ENCODE measurements at places on chromosomes 11 and 22.

GRCh38 chr22:19766511-19767426 is 6.2 kb downstream of the TBX1 start:
- peak; percentile 22 for DNase-seq

DNA sequence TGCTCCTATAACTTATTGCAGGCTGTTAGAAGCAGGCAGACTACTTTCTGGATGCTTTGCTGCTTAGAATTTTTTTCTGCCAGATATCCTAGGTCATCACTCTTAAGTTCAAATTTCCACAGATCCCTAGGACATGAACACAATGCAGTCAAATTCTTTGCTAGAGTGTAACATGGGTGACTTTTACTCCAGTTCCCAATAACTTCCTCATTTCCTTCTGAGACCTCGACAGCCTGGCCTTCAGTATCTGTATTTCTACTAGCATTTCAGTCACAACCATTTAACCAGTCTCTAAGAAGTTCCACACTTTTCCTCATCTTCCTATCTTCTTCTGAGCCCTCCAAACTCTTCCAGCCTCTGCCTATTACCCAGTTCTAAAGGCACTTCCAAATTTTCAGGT is 60.4 kb upstream of the ZBED5 start:
- no peak for DNase-seq

GRCh38 chr11:47268448-47269001 is 1.4 kb upstream of the MADD start:
- no peak for DNase-seq

DNA sequence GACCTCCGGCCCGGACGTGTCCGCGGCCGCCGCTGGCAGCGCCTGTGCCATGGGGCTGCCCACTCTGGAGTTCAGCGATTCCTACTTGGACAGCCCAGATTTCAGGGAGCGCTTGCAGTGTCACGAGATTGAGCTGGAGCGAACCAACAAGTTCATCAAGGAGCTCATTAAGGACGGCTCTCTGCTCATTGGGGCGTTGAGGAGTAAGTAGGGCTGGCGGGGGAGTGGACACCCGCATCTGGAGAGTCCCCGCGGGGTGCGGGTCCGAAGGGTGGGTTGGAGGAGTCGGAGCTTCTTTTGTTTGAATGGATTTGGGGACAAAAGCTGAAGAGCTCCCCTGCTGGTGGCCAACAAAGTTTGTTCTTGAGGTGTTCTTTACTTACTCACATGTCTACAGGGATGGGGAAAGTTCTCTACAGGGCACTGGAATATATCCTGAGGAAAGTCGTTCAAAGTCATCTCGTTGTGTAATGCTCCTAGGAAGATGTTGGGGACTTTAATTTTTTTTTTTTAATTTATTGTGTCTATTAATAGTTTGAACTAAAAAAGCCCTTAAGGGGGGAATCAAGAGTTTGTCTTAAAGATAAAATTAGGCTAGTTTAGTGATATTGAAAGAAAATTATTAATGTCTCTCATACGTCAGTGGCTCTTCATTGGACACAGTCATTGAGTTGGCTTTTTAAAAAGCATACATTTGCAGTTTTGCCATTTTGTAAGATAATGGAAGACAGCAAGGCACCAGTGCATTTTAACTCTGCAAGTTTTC is 725 bp downstream of the ARHGAP42 start:
- no peak for DNase-seq

- no peak for DNase-seq
Observed at GRCh38 chr11:88042647-88043046, 132.6 kb downstream of the RAB38 start.

- DNase-seq: no peak
Observed at GRCh38 chr11:86103808-86104207, 34.9 kb upstream of the PICALM start.

GRCh38 chr22:39418696-39419095 is 19.1 kb downstream of the TAB1 start:
- DNase-seq: no peak

DNA sequence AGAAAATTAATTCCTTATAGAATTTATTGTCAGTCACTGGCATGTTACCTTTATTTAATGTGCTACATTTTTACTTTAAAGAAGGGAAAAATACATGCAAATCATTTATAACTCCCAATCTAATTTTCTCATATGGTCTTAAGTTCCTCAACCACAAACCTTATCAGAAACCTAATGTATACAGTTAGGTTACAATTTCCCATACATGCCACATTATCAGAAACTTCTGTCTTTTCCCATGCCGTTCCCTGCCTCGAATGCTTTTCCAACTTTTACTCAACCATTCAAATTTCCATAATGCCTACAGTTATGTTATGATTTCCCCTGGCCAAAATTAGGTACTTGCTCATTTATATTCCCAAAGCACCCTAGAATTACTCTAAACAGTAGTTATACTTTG is 13.5 kb downstream of the RSF1 start:
- no peak for DNase-seq

GRCh38 chr11:110979696-110980095 is 265.8 kb upstream of the POU2AF2 start:
- no peak for DNase-seq

GRCh38 chr11:2298795-2299761 is 2.6 kb downstream of the C11orf21 start:
- DNase-seq: no peak

- no peak for DNase-seq
Observed at GRCh38 chr22:48691431-48691851, 1136.2 kb downstream of the BRD1 start.

- DNase-seq: no peak
Observed at GRCh38 chr11:41457216-41458014, 2.0 kb downstream of the LRRC4C start.

DNA sequence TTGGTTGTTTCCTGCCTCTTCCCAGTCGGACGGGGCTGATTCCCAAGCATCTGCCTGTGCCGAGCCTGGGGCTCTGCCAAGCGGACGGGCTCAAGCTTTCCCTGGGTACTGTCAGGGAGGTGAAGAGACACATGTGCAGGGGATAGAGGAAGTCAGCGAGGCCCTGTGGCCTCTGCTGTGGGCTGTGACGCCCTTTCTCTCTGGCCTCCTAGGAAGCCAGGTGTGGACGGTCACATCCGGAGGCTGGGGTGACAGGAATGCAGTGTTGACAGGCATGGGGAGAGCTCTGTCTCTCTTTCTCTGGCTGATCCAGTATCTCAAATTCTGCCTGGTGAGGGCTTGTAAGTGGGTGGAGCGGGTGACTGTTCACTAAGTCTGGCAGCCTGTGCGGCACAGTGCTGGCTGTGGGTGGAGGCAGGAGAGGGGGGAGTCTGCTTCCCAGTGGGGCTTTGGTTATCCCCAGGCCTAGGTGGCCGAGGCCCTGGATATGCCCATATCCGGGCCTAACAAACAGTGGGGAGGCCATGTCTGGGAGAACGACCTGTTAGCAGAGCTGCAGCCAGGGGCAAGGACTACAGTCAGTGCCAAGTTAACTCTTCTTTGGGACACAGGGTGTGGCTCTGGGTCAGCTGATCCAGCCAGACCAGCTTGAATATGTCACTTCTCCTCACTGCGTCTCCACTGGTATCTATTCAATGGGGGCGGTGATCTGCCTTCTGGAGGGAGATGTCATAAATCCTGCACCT is 1.9 kb downstream of the KCTD17 start:
- DNase-seq: no peak

GRCh38 chr22:46062971-46063631 is 86.1 kb upstream of the WNT7B start:
- no peak for DNase-seq

GRCh38 chr11:2210366-2211112 is 38.9 kb upstream of the TH start:
- DNase-seq: no peak
